ENCODE measurements at places on chromosomes 16 and 17. TPM values are rescaled to one million over a fixed set of nuclear protein-coding genes. Genes with fewer than 3 reads are reported as not detected.

DNA sequence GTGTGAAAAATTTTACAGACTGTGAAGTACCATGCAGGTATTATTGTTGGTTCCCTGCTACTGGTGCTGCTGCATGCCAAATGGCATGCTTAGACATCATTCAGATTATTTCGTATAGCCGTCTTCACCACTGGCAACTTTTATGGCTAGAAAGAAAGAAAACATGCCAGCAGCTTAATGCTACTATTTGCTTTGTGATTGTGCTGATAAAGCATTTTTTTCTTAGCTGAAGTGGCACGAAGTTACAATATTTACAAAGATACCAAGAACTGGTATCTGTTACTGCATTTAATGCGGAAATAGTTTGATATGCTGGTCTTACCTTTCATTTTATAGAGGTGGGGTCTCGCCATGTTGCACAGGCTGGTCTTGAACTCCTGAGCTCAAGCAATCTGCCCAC lies 8.2 kb downstream of the ZNHIT3 start:
- no peak for DNase-seq

DNA sequence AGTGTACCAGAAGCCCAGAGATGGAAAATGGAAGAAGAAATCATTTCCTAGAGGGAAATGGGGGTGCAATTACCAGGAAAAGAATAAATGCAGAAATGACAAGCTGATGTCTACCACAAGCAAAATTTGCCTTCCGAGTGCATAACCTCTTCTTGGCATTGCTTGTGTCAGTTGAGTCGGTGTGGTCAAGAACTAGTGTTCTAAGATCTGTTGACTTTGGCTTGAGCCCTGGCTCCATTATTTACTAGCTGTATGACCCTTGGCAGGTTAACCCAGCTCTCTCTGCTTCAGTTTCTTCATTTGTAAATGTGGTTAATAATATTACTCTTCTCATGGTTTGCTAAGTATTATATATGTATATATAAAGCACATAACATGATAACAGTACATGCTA lies 273.0 kb upstream of the IRX5 start:
- DNase-seq = no peak

DNA sequence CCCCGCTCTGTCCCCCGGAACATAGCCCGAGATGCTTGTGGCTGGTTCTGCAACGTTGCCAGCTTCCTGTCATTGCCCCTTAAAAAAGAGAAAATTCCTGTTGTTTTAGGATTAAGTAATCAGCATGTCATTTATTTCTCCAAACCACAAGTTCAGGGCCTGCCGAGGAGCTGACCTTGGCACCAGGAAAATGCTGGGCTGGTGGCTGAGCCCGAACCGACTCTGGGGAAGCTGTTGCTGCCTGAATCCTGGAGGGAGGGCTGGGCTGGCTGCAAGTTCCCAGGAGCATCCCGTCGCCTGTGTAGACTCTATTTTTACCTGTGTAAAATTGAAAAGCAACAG lies 130.9 kb upstream of the FOXF1 start:
- DNase-seq = no peak

C16orf90 gene
- total RNA-seq = not detected

GRCh38 chr17:81720267-81721071 lies 8.4 kb downstream of the SLC25A10 start:
- peak; percentile 76 for DNase-seq

HS3ST6 gene
- total RNA-seq = 0.44 TPM

GRCh38 chr16:10421596-10421995 lies 35.7 kb downstream of the ATF7IP2 start:
- no peak for DNase-seq

DNA sequence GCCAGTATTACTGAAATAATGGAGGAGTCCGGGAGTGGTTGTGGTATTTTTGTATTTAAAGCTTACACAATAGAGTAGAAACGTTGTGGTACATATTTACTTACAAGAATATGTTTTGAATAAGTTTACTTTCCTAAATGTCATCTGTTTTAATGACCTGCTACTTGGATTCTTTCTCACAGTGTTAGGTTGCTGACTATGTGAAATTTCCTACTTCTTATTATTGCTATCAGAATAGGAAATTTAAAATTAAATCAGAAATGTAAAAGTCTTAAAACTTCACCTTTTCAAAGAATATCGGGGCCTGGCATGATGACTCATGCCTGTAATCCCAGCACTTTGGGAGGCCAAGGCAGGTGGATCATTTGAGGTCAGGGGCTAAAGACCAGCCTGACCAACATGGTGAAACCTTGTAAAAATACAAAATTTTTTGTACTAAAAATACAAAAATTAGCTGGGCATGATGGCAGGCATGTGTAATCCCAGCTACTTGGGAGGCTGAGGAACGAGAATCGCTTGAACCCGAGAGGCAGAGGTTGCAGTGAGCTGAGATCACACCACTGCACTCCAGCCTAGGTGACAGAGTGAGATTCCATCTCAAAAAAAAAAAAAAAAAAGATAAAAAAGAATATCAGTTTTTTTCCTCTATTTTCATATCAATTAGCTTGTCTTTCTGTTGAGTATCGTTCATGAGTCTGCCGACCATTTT lies 77.8 kb downstream of the VMP1 start:
- no peak for DNase-seq

DNA sequence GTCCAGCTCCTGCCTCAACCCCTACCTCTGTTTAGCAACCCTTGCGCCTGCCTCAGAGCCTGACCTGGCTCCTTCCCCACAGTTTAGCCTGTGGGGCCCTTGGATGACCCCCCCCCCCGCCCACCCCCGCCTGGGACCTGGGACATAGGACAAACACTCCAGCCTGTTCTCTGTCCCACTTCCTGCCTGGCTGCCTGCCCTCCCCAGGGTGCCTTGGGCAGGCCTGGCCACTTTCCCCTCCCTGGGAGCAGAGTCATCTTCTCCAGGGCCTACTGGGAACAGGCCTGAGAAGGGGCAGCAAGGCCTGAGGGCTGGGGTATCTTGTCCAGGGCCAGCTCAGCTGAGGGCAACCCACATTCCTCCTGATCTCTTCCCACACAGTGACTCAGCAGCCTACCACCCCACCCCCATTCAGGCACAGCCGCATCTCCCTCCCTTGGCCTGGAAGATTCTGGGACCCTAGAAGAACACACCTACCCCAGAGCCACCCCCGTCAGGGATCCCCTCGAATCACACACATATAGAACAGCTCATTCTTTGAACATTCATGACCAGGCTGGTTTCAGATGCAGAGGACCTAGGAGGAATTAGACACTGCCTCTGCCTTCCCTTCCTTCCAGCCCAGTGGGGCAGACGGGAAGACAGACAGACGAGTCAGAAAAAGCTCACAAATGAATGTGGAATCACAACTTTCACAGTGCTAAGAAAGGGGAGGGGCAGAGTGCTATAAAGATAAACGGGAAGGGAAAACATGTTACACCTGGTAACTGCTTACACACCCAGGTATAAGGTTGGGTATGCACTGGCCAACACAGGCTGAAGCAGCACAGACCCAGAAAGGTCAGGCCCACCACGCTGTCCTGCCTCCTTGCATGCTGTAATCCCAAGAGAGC lies 6.0 kb downstream of the FHOD1 start:
- peak; percentile 90 for DNase-seq

PYDC1 gene
- total RNA-seq = not detected

GRCh38 chr17:27491713-27492190 lies 35.5 kb downstream of the KSR1 start:
- no peak for DNase-seq

DNA sequence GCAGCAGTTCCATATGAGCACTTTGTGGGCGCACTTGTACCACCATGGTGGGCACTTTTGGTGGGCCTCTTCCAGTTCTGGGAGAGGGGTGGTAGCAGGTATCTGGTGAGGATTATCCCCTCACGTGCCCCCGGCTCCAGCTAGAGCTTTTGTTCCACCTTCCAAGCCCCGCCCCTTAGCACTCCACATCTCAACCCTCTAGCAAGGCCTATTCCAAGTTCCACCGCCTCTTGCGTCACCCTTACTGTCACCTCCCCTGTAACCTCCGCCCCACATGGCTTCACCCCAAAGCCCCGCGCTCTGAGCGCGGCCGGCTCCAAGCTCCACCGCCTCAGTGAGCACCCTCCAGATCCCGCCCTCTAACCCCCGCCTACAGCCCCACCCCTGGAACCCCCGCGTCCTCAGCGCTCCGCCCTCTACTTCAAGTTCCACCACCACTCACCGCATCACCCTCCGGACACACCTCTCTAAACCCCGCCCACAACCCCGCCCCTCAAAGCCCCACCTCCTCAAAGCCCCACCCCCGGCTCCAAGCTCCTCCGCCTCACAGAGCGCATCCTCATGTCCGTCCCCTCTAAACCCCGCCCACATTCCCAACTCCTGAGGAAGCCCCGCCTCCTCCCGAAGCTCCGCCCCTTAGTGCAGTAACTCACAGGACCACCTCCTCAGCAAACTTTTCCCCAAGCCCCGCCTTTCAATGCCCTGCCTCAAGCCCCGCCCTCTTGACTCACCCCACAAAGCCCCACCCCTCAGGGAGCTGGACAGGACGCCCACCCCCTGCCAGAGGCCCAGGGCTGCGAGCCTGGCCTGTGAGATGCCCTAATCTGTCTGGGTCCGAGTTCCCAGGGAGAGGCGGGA lies 11.1 kb downstream of the SCN4A start:
- peak; percentile 87 for DNase-seq

GRCh38 chr17:66647391-66647983 lies 187.4 kb upstream of the CACNG5 start:
- no peak for DNase-seq

All from upper lobe of left lung (tissue), 6 donors.